ENCODE measurements at places on chromosomes 12 and 14.
A peak's percentile ranks its signal among the peaks of the same experiment; 100 is the strongest.

GRCh38 chr14:104345621-104346462, 207.5 kb downstream of the KIF26A start:
- DNase-seq: no peak

- peak; percentile 75 for DNase-seq
These were observed 36.2 kb upstream of the ATP23 start for GRCh38 chr12:57904848-57905811.

GRCh38 chr12:26441434-26441833, 246.1 kb downstream of the SSPN start:
- DNase-seq: no peak

DNA sequence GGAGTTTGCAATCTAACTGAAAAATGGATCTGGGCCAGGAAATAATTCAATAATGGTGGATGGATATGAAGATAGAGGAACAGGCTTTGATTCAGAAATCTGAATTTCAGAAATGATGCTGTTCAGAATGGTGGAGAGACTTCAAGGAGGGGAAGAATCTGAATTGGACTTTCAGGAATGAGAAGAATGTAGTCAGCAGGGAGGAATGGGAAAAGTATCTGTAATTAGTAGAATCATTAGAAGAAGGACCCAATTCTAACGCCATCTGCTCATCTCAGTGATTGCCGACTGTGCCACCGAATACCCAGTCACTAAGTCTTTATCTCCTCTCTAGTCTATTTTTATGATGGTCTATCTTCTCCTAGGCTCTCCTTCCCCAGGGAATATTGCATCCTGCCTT, 363.2 kb downstream of the GALC start:
- DNase-seq: peak; percentile 61

GRCh38 chr14:94904636-94905035, 134.7 kb upstream of the GSC start:
- no peak for DNase-seq

DNA sequence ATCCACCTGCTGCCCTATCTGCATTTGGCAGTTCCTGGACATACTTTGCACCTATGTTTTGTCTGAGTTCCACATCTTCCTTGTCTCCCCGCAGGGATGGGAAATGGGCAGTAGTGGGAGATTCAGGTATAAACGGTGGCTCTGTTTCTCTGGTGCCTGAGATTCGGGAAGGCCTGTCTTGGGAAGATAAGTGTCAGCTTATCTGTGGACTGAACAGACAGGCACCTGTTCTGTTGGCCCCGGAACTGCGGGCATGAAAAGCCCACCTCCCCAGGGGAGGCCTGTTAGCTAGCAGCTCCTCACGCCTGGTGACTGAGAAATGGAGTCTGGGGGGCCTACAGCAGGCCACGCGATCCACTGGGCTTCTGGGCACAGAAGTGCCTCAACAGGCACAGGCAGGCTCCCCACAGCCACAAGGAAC, 5.8 kb downstream of the PHB2 start:
- no peak for DNase-seq

- no peak for DNase-seq
These were observed 6.7 kb downstream of the HOXC5 start for GRCh38 chr12:54039417-54040147.

- DNase-seq: no peak
These were observed 125.9 kb upstream of the ATF1 start for GRCh38 chr12:50637870-50638481.

DNA sequence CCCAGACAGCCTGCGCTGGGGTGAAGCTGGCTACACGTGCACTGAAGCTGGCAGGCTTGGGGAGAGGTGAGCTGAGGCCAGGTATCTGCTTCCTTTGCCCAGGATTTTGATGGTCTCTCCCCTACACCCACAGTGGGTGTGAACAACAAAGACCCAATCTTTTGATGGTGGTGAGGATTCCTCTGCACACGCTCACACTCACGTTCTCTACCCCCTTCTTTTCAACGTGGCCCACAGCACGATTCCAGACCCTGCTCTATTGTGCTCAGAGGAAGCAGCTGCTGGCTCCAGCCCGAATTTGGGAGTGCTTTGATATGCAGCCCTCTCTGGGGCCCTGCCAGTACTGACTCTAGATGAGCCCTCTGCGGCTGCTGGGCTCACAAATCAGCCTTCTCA, 4.9 kb downstream of the CD9 start:
- DNase-seq: no peak

DNA sequence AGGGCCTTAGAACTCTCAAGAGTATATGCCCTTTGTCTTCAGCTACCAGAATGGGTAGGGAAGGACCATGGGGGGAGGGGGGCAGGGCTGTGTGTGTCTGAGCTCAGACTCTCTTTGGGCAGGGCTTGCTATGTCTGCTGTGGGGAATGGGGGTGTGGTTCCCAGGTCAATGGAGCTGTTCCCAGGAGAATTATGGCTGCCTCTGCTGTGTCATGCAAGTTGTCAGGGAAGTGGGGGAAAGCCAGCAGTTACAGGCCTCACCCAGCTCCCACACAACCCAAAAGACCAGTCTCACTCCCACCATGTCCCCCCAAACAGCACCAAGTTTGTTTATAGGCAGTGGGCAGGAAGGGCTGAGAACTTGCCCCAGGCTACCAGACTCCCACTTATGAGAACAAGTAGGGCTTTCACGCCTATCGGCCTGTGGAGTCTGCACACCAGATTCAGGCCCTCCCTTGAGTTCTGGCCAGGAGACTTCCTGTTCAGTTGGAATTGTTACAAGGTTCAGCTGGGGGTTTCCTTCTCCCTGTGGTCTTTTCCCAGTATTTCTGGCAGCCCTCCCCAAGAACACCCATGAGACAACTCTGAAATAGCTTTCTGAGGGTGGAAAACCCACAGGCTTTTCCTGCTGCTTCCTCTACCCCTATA, 6.1 kb upstream of the SERPINA11 start:
- no peak for DNase-seq

DNA sequence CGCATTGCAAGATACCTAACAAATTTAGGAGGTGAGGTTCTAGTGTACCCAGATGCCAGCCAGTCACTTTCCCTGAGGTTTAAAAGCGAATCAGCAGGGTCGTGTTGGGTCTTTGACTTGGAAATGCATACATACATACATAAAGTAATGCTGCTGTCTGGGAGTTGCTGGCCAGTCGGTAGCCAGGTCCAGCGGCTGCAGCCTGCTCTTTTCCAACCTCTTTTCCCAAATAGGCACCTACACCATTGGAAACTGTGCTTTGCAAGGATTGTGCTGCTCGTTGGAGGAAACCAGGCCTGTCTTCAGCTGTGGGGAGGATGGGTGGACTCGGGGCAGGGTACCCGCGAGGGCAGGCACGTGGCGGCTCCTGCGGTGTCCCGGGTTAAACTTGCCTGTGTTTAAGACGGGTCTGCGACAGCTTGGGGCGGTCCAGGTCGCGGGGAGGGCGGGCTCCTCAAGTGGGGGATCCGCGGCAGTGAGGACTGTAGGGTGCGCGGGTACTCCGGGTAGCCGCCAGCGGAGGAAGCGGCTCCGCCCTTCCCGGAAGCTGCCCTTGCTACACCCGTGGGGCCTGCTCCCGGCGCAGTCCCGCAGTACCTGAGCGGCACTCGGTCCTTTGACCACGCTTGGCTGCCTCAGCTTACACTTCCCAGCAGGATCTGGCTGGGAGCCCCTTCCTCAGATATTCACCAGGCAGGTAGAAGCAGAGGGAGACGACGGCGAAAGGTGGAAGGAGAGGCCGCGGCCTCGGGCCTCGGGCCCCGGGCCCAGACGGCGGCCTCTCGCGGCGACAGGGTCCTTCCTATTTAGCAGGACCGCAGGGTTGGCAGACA, 2.7 kb downstream of the TTC6 start:
- no peak for DNase-seq

- DNase-seq: no peak
These were observed 20.6 kb upstream of the RIN3 start for GRCh38 chr14:92493024-92493423.

DNA sequence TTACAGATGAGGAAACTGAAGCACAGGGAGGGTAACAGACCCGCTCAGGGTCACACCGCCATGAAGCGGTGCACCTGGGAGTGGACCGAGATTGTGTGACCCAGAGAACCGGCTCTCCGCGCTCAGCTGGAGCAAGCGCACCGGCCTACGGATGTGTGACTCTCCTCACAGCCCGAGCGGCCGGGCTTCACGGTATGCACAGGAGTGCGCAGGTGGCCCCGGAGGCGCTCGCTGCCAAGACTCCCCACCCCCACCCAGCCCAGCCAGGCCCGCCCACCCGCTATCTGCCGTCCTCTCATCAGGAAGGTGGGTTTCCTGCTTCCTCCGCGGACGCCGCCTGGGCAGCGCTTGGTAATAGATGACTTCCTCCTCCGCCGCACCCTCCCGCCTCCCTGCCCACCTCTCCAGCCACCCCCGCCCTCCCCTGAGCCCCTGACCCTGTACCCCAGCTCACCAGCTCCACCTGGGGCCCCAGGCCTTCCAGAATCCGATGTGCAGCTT, 110.7 kb downstream of the NCOR2 start:
- DNase-seq: no peak

GRCh38 chr14:103201801-103202200, 78.5 kb downstream of the TNFAIP2 start:
- no peak for DNase-seq

- DNase-seq: no peak
These were observed 18.3 kb downstream of the ARMH4 start for GRCh38 chr14:58133739-58134138.

DNA sequence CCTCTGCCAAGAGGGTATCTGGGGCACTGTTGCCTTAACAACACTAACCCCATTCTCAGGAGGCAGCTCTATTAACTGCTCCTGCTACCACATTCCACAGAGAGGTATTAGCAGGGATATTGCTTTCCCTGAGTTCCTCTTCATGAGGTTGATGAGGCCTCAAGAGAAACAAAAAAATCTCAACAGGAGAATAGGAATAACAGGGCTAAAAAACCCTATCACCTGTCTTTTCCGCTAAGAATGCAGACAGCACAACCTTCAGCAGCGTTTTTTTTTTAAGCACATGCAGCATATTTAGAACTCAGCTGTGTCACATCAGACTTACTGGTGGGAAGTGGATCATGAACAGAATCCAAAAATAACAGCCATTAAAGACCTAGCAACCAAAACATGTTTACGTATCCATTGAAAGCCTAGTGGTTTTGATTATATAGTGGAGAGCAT, 29.2 kb downstream of the ATF7 start:
- no peak for DNase-seq

GRCh38 chr14:79568594-79568993, 642.7 kb downstream of the DIO2 start:
- DNase-seq: no peak

- no peak for DNase-seq
These were observed 19.1 kb downstream of the SLC2A3 start for GRCh38 chr12:7916936-7917335.

- no peak for DNase-seq
These were observed 459.7 kb downstream of the GXYLT1 start for GRCh38 chr12:41684997-41685396.

DNA sequence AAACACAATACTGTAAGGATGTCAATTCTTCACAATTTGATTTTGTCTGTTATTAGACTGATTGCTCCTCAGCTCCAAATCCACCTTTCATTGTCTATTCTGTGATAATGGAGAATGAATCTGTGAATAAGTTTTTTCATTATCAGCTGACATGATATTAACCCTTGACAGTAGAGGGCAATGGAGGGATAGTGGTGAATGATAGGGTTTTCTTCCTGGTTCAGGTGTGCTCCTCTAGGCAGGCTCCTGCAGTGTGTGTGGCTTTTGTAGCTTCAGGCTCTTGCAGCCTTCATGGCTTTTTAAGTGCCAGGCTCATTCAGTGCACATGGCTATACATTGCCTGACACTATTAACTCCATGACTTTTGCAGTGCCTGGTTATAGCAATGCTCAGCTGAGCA, 23.4 kb upstream of the ZNF641 start:
- DNase-seq: no peak

DNA sequence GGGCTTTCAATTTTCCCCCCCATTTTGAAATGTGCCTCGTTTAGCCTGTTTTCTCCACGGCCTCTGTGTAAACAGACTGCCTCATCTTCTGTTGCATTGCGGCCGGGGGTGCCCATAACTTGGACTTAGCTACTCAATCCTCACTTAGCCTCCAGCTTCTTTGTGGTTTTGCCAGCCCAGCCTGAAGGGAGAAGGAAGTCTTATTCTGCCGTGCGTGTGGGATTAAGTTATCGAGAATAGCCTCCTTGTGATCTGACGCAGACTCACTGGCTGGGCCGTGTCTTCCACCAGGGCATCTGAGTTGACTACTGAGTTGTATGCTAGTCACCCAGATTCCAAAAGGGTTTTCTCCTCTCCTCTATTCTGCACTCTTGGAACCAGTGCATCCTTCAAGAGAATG, 8.1 kb downstream of the PRKAB1 start:
- DNase-seq: no peak

DNA sequence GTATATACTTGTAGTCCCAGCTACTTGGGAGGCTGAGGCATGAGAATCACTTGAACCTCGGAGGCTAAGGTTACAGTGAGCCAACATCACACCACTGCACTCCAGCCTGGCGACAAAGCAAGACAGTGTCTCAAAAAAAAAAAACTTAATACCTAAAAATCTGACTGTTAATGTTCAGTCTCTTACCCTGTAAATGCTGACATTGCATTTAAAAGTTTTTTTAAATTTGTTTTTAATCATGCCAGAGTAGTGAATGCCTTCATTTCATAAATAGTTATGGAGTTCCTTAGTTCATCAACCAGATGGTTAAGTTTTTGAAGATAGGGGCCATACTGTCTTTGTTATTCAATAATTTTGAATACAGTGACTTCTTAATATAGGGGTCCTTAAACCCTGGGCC, 21.2 kb downstream of the CAND1 start:
- no peak for DNase-seq

GRCh38 chr14:92698393-92698792, 50.0 kb downstream of the LGMN start:
- no peak for DNase-seq

- DNase-seq: no peak
These were observed 54.6 kb downstream of the NCOR2 start for GRCh38 chr12:124512667-124513296.

- DNase-seq: no peak
These were observed 90.2 kb upstream of the HECTD1 start for GRCh38 chr14:31297701-31298344.

GRCh38 chr14:50839048-50839447, 8.1 kb upstream of the NIN start:
- DNase-seq: no peak

DNA sequence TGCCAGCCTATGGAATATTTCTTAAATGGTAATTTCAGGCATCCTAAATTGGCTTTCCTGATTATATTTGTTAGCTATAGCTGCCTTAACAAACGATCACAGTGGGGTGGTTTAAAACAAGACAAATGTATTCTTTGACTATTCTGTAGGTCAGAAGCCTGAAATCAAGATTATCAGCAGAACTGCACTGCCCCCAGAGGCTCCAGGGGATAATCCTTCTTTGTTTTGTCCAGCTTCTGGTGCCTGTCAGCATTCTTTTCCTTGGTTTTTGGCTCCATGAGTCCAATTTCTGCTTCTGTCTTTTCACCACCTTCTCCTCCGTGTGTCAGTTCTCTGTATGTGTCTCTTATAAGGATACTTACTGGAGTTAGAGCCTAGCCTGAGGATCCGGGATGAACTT, 1282.2 kb upstream of the USP15 start:
- DNase-seq: no peak

DNA sequence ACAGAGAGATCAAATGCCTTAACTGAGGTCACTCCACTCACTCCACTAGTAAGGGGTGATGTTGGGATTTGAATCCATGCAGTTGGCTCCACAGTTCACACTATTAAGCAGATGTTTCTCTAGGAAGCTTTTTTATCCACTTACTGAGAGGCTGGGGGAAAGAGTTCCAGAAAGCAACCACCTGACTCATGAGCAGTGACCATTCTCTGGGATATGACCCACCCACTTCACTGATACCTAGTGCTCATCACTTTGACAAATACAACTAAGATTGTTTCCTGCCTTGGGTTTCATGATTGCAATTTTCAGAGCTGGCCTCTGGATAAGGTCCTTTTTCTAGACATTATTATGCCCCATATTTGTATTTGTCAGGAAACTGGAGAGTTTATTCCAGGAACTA, 152.1 kb upstream of the PLEKHG7 start:
- no peak for DNase-seq
